ENCODE measurements at places on chromosomes 6 and 20.

GRCh38 chr6:158752613-158753012 is 66.6 kb downstream of the EZR start:
- no peak for DNase-seq

DNA sequence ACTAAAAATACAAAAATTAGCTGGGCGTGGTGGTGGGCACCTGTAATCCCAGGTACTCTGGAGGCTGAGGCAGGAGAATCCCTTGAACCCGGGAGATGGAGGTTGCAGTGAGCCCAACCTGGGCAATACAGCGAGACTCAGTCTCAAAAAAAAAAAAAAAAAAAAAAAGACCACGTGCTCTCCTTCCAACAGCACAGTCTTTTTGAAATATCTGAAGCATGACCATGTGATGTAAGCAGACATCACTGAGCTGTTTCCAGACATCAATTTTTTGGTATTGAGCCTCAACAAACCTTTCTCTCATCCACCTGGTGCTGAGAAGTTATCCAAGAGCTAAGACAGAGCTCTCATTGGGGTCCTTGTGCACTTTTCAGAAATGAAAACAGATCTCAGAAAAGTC is 249.2 kb downstream of the FOXA2 start:
- no peak for DNase-seq

DNA sequence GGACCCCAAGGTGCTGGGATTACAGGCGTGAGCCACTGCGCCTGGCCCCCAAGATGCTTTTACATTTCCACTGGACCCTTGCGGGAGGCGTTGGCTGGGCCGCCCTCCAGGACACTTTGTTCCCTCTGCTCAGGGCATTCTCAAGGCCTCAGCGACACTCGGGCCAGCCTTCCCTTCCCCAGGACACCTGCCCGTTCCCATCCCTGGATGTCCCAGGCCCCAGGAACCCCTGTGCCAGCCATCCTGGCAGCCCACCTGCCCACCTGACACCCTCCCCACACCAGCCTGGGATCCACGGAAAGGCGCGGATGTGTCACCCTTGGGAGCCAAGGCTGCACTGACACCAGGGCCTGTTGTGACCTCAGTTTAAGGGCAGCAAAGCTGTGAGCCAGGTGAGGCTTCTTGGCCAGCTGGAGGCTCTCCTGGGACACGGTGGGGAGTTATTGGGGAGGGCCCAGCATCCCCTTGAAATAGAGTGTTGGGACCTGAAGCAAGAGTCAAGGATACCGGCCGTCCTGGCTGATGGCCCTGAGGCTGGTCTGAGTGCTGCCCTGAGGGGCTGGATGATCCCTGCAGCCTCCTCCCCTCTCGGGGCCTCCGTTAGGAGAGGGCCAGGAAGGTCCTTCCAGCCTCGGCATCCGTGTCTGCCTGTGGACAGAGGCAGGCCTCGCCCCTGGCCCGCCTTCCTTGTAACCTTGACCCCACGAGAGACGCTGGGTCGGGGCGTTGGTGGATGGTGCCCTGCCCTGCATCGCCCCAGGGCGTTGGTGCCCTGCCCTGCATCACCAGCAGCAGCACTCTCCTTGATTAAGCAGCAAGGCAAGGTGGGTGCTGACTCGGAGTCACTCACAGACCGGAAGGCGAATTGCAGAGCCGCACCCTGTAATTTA is 84.2 kb upstream of the BHLHE23 start:
- no peak for DNase-seq

GRCh38 chr6:162849269-162849668 is 121.5 kb downstream of the PACRG start:
- no peak for DNase-seq

- DNase-seq, result no peak
Observed at GRCh38 chr20:21224217-21224616, 78.9 kb upstream of the XRN2 start.

- DNase-seq, result no peak
Observed at GRCh38 chr6:21048047-21048446, 513.8 kb downstream of the CDKAL1 start.

DNA sequence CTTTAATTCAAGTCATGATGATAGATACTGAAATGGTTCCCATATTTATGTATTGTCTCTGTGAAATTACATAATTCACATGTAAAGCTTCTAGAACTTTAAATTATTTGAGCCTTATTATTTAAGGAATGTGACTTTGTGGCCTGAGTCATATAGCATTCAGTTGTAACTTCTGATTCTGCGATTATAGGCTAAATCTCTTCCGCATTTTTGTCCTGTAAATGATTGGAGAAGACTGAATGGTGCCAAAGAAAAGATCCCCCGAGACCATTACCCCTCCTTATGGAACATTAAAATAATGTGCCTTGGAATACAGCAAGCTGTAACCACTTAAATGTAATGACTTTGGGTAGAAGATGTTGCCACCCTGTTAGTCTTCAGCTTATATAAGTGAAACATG is 63.3 kb upstream of the MAP7 start:
- no peak for DNase-seq

GRCh38 chr6:118187568-118188164 is 280.6 kb downstream of the SLC35F1 start:
- DNase-seq, result peak; percentile 36

DNA sequence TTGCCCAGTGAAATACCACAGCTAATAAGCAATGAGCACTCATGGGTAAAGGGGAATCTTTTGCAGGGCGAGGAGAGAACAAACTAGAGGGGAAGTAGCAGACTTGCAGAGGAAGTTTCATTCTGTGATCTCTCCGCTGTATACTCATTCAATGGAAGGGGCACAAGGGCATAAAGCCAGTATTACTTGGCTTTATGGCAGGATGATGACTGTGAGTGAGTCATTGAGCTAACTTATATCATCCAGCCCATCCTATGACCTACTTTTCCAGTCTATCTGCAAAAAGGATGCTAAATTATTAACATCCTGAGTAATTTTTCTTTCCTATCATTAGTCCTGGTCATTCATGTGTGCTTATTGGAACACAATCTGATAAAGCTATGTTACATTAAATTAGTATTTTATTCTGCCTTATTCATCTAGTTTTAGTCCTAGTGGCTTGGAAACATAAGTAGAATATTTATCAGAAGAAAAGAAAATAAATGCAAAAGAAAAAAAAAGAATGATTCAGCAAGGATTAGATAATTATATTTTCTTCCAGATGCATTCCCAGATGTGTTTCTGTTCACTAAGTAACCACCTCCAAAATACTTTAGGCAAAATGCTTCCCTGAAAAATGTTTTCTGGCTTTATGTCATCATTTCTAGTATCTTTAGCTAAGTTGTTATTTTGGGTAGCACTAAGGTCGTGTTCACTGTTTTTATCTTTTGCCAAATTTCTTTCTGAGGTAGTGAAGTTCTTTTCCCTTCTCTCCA is 471.7 kb downstream of the CDKAL1 start:
- DNase-seq, result peak; percentile 88

- DNase-seq, result peak; percentile 32
Observed at GRCh38 chr6:137863091-137863797, 3.8 kb upstream of the TNFAIP3 start.

- DNase-seq, result peak; percentile 21
Observed at GRCh38 chr6:24902782-24903181, 33.0 kb downstream of the RIPOR2 start.

GRCh38 chr6:35139924-35140638 is 1.1 kb downstream of the TCP11 start:
- DNase-seq, result peak; percentile 43

GRCh38 chr6:125888989-125889656 is 67.4 kb upstream of the HINT3 start:
- peak; percentile 45 for DNase-seq

- DNase-seq, result no peak
Observed at GRCh38 chr6:144688713-144689112, 403.6 kb downstream of the UTRN start.

DNA sequence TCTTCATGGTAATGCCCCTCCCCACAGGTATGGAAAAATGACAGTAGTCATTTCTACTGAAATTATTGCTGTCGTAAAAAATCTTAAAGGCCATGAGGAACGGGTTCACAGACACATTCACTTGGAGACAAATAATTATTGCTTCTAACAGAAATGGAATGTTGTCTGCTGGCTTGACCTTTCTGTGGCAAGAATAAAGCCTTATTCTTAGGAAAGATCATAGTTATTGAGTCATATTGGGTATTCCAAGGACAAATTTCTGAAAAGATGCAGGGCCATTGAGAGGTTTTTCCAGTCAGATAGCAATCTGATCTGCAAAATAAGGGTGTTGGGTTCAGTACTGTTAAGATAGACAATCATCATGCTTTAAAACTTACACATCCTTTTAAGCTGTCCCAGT is 29.2 kb downstream of the AKAP7 start:
- no peak for DNase-seq

All from NCI-H226 (cell line).